ENCODE measurements at places on chromosomes 12 and 14.

- DNase-seq = no peak
Measured at GRCh38 chr14:77205566-77205965, 24.0 kb downstream of the TMEM63C start.

- no peak for DNase-seq
Measured at GRCh38 chr12:89051065-89051677, 301.1 kb downstream of the DUSP6 start.

DNA sequence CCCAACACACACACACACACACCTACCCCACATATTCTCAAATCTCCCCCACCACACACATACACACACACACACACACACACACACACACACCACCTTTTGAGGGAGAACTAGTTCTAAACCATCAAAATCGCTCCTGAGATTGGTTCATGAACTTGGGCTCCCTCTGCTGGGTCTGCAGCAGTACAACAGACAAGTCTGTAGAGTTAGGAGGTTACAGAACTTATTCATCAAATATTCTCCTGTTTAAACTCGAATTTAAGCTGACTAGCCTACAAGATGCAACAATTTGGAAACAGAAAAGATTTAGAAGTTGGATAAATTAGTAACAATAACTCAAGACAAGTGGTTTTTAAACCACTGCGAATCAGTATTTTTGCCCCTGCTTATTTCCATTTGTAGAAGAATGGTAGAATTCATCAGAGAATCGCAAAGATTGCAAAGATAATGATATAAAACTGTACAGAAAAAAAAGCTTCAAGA lies 136.4 kb upstream of the USP15 start:
- peak; percentile 8 for DNase-seq

- no peak for DNase-seq
Measured at GRCh38 chr12:93804392-93805179, 127.4 kb downstream of the CRADD start.

- no peak for DNase-seq
Measured at GRCh38 chr14:80491650-80492049, 280.3 kb upstream of the DIO2 start.

DNA sequence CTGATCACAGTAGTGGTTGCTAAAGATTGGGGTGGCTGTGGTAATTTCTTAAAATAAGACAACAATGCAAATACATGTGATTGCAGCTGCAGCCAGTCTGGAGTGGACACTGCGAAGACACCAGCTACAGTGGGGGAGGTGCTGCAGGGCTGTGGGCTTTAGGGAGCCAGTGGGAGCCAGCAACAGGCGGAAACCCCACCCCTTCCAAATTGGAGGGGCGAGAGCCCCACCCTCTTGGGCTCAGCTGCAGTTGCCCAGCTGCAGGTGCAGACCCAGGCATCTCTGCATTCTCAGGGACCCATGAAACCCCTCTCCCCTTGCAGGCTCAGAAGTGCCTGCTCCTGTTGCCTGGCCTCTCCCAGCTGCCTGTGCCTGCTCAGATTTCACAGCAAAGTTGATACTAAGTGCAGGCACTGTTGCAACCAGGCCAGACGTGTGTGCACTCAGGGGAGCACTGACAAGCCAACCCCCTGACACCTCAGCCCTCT lies 104.8 kb downstream of the MYF5 start:
- DNase-seq = no peak

- no peak for DNase-seq
Measured at GRCh38 chr12:66590275-66590985, 88.4 kb downstream of the GRIP1 start.

DNA sequence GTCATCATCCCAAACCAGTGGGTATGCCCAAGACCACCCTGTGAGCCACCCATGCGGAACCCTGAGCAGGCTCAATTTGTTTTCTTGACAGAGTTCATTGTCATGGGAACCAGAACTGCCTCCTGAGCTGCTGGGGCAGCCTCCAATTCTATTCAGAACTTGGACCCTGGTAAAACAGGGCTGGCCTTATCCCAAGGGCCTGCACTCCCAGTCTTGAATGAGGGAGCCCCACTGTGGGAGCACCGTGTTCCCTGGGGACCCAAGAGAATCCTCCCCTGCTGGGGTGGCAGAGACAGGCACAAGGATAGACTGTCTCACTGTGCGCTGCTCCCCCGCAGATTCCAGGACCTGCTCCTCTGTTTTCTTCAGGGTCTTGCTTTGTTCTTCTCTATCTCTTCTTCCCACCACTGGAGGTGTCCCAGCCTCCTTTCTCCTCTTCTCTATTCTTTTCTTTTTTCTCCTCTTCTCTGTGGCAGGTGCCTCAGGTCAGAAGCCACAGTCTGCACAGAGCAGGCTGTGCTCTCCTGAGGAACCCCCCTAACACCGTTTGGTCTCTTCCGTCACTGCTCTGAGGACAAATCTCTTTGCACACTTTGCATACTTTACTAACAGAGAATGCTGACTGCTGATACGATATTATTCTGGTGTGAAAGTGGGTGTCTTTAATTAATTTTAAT lies 31.2 kb upstream of the CHPT1 start:
- no peak for DNase-seq

DNA sequence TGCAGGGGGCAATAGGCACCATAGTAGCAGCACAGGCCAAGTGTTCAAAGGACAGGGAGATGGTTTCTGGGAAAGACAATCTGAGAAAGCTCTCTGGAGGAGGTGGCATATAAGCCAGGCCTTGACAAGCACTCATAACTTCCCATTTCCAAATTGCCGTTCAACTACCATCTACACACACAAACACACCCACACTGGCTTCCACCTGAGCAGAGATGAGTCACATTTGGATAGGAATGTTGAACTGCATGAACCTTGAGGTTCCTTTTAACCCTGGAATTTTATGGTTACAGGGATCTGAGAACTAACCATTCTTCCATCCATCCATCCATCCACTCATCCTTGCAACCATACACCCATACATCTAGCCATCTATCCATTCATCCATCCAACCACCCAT lies 86.6 kb downstream of the KSR2 start:
- DNase-seq = no peak

Data from nucleus accumbens (tissue), 56 donors.